ENCODE measurements at places on chromosomes 5 and 9.

GRCh38 chr9:135269912-135270830 is 182.7 kb downstream of the OLFM1 start:
- no peak for DNase-seq

DNA sequence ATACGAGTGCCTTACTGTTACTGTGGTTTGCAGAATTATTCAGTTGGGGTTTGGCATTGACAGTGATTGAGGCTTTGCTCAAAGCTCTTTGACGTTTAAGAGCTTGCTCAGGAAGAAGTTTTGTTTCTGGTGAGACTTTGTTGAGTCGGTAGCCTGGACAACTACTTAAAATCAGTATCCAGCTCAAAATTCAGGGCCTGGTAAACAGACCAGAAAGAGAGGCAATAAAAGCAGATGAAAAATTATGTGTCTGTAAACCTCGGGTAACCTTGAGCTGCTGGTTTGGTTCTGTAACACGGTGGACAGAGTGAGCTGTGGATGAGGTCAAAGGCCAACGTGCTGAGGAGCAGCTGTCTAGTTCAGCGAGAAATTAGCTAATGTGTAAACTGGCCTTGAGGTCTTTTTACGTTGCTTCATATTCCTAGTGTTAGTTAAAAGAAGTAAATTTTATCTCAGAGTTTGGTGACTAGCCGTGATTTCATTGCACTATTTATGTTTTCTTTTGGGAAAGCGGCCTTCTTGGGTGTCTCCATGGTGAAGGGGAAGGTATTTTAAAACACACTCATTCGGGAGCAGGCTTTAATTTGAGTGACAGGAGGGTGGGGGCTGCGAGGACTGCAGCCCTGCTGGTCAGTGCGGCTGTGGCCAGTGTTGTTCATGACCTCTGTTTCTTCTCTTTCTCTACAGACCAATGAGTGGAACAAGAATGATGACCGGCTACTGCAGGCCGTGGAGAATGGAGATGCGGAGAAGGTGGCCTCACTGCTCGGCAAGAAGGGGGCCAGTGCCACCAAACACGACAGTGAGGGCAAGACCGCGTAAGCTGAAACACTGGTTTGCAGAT is 82.0 kb upstream of the TTC23L start:
- DNase-seq = no peak

GRCh38 chr5:155686131-155686530 is 640.8 kb upstream of the SGCD start:
- DNase-seq = no peak

GRCh38 chr5:1853531-1853930 is 29.2 kb downstream of the IRX4 start:
- DNase-seq = no peak

DNA sequence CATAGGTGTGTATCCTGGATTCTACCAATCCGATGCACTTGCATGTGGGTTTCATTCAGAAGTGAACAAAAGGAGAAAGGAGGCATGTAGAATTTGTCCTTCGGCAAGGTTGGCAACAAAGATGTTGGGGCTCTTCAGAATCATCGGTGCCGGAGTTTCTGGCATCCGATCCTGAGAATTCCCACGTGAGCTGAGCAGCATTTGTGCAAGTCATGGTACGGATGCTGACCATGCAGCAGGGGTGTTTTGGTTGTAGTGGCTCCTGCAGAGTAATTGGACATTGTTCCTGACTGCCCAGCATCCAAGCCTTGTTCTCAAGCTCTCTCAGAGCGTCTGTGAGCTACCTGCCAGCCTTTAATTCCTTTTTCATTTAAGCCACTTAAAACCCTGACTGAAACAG is 19.0 kb upstream of the POC5 start:
- no peak for DNase-seq

GRCh38 chr9:74942801-74943200 is 9.9 kb downstream of the C9orf40 start:
- no peak for DNase-seq

DNA sequence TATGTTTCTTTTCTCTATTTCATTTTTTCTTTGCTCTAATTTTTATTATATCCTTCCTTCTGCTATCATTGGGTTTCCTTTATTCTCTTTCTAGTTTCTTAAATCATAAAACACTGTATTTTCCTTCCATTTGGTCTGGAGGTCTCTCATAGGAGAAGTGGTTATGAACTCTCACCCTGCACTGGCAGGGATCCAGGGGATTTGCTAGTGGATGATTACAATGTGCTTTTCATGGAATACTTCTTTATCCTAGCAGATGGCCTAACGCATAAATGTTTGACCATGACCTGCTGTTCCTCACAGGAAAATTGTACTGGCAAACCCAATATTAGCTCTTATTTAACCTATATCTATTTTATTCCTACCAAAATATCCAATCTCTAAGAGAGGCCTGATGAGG is 31.5 kb upstream of the SGCD start:
- DNase-seq = no peak

GRCh38 chr5:40198736-40199135 is 481.0 kb upstream of the PTGER4 start:
- no peak for DNase-seq

All from cortex of kidney (tissue), 1 donor.